ENCODE measurements at places on chromosomes 5 and 9. TPM values are rescaled to one million over a fixed set of nuclear protein-coding genes. Genes with fewer than 3 reads are reported as not detected.

The PAIP1 gene
- total RNA-seq, result 221 TPM

The MYOZ3 gene
- total RNA-seq, result 3.7 TPM

DNA sequence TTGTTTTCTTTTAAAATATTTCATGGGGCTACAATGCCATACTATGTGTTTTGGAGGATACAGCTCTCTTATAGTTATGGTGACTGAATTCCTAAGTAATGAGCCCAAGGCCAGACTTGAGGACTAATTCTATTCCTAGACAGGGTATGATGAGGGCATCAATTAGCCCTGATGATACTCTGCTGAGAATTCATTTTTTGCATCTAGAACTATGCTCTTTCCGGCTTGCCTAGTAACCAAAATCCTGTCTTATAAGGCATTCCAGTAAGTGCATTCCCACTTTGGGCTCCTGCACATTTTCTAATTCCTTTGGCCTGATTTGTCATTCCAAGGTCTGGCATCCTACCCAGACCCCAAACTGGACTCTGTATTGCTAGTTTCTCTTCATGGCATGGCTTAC, 62.4 kb downstream of the MAT2B start:
- DNase-seq, result no peak

The PGM5 gene
- total RNA-seq, result 3.3 TPM

- no peak for DNase-seq
Measured at GRCh38 chr9:93127395-93127911, 6.6 kb downstream of the NINJ1 start.

- DNase-seq, result no peak
Measured at GRCh38 chr5:18761801-18762200, 1127.5 kb downstream of the TAF11L14 start.

Measured in frontal cortex (tissue), 4 donors.